Kidney (tissue), 22 donors: ENCODE measurements at places on chromosomes 6 and 20.

GRCh38 chr6:147322299-147323162, 118.3 kb downstream of the STXBP5 start:
- H3K36me3 ChIP-seq, result peaks cover 8% of the 10 kb centered on the region
- no peak overlapping the region for H3K27ac ChIP-seq
- no peak overlapping the region for H3K4me3 ChIP-seq
- no peaks in the 10 kb centered on the region for H3K27me3 ChIP-seq

DNA sequence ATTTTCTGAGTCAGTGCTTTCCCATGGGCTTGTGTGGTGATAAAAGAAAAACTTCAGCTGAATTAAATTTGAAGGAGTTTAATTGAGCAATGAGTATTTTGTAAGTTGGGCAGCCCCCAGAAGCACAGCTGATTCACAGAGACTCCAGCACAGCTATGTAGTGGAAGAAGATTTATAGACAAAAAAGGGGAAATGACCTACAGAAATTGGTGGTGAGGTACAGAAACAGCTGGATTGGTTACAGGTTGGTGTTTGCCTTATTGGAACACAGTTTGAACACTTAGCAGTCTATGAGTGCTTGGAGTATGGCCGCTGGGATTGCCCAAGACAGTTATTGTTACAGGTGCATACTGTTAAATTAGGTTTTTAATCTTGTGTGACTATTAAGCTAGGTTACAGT, 96.9 kb upstream of the PTPRK start:
- H3K27ac ChIP-seq, result no peak overlapping the region
- H3K4me1 ChIP-seq, result no peaks in the 10 kb centered on the region
- no peaks in the 10 kb centered on the region for H3K27me3 ChIP-seq
- H3K36me3 ChIP-seq, result no peaks in the 10 kb centered on the region

DNA sequence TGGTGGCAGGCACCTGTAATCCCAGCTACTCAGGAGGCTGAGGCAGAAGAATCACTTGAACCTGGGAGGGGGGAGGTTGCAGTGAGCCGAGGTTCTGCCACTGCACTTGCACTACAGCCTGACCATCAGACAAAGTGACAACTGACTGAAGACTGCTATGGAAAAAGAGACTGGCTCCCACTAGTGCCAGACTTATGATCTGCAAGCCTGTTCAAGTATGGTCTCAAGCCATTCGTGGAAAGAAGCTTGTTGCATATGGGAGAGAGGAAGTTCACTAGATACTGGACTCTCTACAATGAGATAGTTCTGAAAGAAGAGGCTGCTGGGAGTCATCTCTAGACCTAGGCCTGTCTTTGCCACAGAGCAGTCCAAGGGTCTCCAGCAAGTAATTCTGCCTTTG, 26.7 kb downstream of the MDN1 start:
- no peak overlapping the region for H3K27ac ChIP-seq
- no peak for DNase-seq
- peaks cover 14% of the 10 kb centered on the region for H3K36me3 ChIP-seq
- no peaks in the 10 kb centered on the region for H3K4me1 ChIP-seq
- no peak overlapping the region for H3K4me3 ChIP-seq
- no peaks in the 10 kb centered on the region for H3K27me3 ChIP-seq

- peak overlapping the region; percentile 95 for H3K27ac ChIP-seq
- no peaks in the 10 kb centered on the region for H3K4me1 ChIP-seq
- peak; percentile 2 for DNase-seq
- H3K27me3 ChIP-seq, result no peaks in the 10 kb centered on the region
- H3K4me3 ChIP-seq, result peak overlapping the region; percentile 57
- H3K36me3 ChIP-seq, result no peaks in the 10 kb centered on the region
Observed at GRCh38 chr6:3752531-3753227, 1.2 kb upstream of the PXDC1 start.

GRCh38 chr20:57705127-57705899, 4.5 kb downstream of the PMEPA1 start:
- H3K4me1 ChIP-seq, result no peaks in the 10 kb centered on the region
- H3K4me3 ChIP-seq, result no peak overlapping the region
- DNase-seq, result no peak
- no peaks in the 10 kb centered on the region for H3K36me3 ChIP-seq
- no peaks in the 10 kb centered on the region for H3K27me3 ChIP-seq
- no peak overlapping the region for H3K27ac ChIP-seq

DNA sequence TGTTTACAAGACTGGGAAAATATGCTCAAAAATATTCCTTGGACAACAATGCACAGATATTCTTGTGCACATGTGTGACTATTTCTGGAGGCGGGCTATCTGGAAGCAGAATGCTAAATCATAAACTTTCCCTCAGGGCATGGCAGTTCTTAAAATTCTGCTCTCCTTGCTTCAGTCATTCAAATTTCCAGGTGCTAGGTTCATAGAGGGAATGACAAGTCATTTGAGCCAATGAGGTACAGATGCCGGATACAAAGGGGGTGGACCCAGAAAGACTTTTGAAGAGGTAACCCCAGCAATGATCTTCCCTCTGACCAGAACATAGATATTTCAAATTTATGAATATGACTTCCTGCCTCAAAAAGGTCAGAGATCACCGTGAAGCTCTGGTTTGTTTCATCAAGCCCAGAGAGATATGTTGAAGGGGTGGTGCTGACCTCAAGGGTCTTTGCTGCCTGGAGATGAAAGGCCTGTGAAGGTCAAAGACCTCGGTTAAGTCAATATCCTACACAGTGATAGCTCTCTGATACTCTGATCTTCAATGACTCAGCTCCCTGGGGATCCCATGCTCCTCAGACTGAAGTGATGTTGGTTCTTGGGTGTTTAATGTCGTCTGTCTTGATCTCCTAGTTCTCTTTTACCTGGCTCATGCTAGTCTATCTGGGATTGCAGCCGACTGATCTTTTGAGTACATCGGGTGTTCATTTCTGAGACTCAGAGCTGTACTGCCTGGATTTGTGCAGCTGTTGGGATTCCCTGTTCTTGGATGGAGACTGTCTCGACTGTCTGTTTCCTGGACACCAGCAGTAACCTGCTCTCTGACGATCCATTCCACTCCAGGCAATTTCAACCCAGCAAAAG, 47.5 kb upstream of the TSHZ2 start:
- no peaks in the 10 kb centered on the region for H3K36me3 ChIP-seq
- H3K4me3 ChIP-seq, result no peak overlapping the region
- H3K4me1 ChIP-seq, result no peaks in the 10 kb centered on the region
- no peak for DNase-seq
- H3K27me3 ChIP-seq, result no peaks in the 10 kb centered on the region
- H3K27ac ChIP-seq, result no peak overlapping the region

DNA sequence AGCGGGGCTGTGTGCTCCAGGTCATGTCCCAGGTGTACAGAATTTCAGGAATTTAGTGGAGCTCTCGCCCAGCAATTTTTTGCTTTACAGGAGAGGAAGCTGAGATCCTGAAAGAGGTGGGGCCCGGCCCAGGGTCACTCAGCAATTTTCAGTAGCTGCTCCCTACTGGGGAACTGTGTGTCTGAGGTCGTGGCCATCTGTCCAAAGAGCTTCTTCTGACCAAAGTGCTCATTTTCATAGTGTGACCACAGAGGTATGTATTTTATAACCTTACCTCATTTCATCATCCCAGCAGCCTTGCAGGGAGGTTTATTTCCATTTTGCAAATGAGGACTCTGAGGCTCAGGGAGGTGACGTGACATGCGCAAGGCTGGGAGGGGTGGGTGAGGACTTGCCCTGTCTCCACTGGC, 46.3 kb downstream of the FAM209B start:
- H3K4me3 ChIP-seq, result no peak overlapping the region
- no peaks in the 10 kb centered on the region for H3K36me3 ChIP-seq
- H3K27me3 ChIP-seq, result no peaks in the 10 kb centered on the region
- no peak for DNase-seq

GRCh38 chr6:43770372-43771209, 580 bp downstream of the VEGFA start:
- H3K36me3 ChIP-seq, result no peaks in the 10 kb centered on the region
- DNase-seq, result peak; percentile 78
- H3K4me1 ChIP-seq, result peaks cover 13% of the 10 kb centered on the region
- peak overlapping the region; percentile 97 for H3K4me3 ChIP-seq

- H3K27me3 ChIP-seq, result no peaks in the 10 kb centered on the region
- no peaks in the 10 kb centered on the region for H3K4me1 ChIP-seq
- no peak overlapping the region for H3K4me3 ChIP-seq
- DNase-seq, result no peak
Observed at GRCh38 chr6:93447874-93448273, 28.5 kb upstream of the EPHA7 start.

GRCh38 chr6:71289039-71289801, 609 bp downstream of the OGFRL1 start:
- peak overlapping the region; percentile 57 for H3K4me3 ChIP-seq
- no peaks in the 10 kb centered on the region for H3K36me3 ChIP-seq
- peak; percentile 41 for DNase-seq
- H3K27ac ChIP-seq, result peak overlapping the region; percentile 61
- no peaks in the 10 kb centered on the region for H3K27me3 ChIP-seq
- H3K4me1 ChIP-seq, result peaks cover 7% of the 10 kb centered on the region

DNA sequence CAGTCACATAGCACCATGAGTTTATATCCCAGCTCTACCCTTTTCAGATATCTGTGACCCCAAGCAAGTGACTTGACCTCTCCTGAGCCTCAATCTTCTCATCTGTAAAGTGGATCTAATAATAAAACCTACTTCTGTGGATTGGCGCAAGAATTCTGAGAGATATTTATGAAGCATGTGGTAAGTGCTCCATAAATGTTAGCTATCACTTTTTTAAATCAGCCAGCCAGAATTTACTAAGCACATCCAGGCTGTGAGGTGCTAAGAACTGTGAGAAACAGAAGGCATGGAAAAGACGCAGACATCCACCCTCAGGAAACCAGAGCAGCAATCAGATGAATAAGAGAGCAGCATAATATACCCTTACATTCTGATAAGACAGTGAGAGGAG, 862 bp downstream of the C20orf96 start:
- no peaks in the 10 kb centered on the region for H3K27me3 ChIP-seq
- no peak for DNase-seq
- no peaks in the 10 kb centered on the region for H3K36me3 ChIP-seq
- H3K4me1 ChIP-seq, result peaks cover 11% of the 10 kb centered on the region
- peak overlapping the region; percentile 63 for H3K27ac ChIP-seq

- H3K27me3 ChIP-seq, result no peaks in the 10 kb centered on the region
- no peak overlapping the region for H3K27ac ChIP-seq
- no peaks in the 10 kb centered on the region for H3K36me3 ChIP-seq
- H3K4me1 ChIP-seq, result peaks cover 20% of the 10 kb centered on the region
Observed at GRCh38 chr6:20873425-20874190, 339.4 kb downstream of the CDKAL1 start.

DNA sequence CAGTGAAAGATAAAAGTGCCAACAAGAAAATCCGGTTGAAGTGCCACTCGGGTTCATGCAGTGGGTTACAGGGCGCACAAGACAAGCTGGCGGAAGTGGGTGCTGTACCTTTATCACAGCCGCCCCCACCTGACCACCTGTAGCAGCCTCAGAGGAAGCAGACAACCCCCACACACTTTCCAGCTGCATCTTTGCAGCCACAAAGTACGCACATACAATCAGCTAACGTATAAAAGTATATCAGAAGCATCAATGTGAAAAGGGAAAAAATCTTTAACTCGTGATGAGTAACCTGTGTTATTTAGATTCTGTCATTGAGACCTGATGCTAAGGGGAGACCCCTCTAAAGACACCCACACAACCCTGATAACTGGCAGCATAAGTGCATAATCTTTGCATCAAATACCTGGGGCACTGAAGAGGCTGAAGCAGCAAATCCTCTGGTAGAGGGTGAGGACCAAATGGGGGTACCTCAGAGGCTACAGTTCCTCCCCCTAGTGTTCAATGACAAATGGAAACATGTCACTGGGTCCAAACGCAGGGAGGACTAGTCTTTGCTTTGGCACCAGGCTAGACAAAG, 22.1 kb downstream of the BACH2 start:
- DNase-seq, result peak; percentile 8
- H3K4me1 ChIP-seq, result no peaks in the 10 kb centered on the region
- no peaks in the 10 kb centered on the region for H3K36me3 ChIP-seq
- H3K27ac ChIP-seq, result no peak overlapping the region

- H3K27ac ChIP-seq, result no peak overlapping the region
- H3K36me3 ChIP-seq, result no peaks in the 10 kb centered on the region
- H3K4me3 ChIP-seq, result no peak overlapping the region
- DNase-seq, result no peak
Observed at GRCh38 chr20:19692685-19693119, 65.4 kb upstream of the RIN2 start.

- H3K36me3 ChIP-seq, result no peaks in the 10 kb centered on the region
- H3K4me1 ChIP-seq, result no peaks in the 10 kb centered on the region
- H3K27ac ChIP-seq, result no peak overlapping the region
- H3K4me3 ChIP-seq, result no peak overlapping the region
Observed at GRCh38 chr6:164690702-164691500, 618.5 kb downstream of the C6orf118 start.

DNA sequence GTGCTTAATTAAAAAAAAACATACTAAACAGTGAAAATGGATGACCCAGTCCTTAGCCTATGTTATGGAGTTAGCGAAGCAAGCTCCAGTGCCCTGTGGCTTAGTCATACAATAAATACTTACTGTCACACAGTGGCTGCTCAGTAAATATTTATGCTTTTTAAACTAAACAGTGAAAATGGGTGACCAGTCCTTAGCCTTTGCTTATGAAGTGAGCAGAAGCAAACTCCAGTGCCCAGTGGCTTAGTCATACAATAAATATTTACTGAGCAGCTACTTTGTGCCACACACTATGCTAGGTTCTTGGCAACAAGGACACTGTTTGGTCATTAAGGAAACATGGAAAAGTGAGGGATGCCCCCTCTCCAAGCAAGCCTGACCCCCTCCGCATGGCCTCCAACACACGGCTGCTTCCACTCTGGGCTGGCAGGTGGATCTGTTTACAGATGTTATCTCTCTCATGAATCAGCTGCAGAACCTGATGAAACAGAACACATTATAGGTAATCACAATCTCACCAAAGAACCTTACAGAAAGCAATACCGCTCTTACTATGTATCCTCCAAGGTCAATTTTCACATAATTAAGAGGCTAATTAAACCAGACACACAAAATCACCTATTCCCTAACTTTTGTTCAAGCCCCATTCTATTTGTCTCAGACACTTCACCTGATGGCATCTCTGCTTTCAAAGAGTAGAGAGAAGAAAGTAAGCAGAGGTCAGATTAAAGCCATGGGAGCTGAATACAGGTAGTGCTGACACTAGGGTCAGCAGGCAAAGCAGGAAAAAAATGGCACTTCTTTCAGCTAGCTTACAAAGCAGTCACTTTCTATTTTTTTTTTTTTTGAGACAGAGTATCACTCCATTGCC, 27.3 kb downstream of the CDK5RAP1 start:
- no peaks in the 10 kb centered on the region for H3K27me3 ChIP-seq
- H3K36me3 ChIP-seq, result peaks cover 38% of the 10 kb centered on the region
- no peak overlapping the region for H3K4me3 ChIP-seq
- H3K4me1 ChIP-seq, result no peaks in the 10 kb centered on the region
- H3K27ac ChIP-seq, result no peak overlapping the region

GRCh38 chr6:78577585-78577984, 289.8 kb upstream of the IRAK1BP1 start:
- H3K27me3 ChIP-seq, result no peaks in the 10 kb centered on the region
- DNase-seq, result no peak
- no peaks in the 10 kb centered on the region for H3K4me1 ChIP-seq
- H3K4me3 ChIP-seq, result no peak overlapping the region
- H3K27ac ChIP-seq, result no peak overlapping the region

DNA sequence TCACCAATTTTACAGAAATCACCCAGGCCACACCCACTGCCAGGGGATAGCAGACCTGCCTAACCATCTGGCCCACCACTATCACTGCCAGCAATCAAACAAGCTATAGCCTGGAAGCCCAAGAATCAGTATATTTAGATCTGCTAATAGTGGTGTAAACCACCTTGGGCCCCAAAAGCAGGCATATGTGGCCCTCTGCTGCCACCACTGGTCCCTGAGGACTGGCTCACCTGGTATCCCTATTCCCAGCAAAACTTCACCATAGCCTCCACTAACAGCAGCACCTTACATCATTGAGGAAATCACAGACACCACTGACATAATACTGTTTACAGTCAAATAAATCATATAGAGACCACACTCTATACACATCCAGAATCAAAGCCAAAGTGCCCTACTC, 880.4 kb upstream of the MAN1A1 start:
- H3K4me3 ChIP-seq, result no peak overlapping the region
- H3K27me3 ChIP-seq, result no peaks in the 10 kb centered on the region
- DNase-seq, result no peak
- H3K4me1 ChIP-seq, result no peaks in the 10 kb centered on the region
